ENCODE measurements at places on chromosomes 12 and 14. TPM values are rescaled to one million over a fixed set of nuclear protein-coding genes. Genes with fewer than 3 reads are reported as not detected.
A peak's percentile ranks its signal among the peaks of the same experiment; 100 is the strongest.

- DNase-seq, result no peak
Measured at GRCh38 chr14:27148143-27148542, 550.3 kb upstream of the NOVA1 start.

DNA sequence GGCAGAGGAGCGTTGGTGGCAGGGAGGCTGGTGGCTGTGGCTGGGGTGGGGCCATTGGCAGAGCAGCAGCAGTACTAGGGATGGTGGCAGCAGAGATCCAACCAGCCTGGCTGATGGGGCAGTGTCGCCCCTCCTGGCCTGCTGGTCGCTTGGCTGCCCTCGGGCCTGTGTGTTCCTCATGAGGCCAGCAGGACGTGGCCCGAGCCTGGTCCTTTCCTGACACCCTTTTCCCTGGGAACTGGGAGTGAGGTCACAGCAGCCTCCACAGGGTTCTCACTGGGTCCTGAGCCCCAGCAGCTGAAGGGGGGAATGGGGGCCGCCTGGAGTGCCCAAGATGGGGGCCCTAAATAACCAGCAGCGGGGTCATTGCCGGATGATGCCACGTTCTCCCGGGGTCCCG is 46.1 kb downstream of the KIF26A start:
- no peak for DNase-seq

DNA sequence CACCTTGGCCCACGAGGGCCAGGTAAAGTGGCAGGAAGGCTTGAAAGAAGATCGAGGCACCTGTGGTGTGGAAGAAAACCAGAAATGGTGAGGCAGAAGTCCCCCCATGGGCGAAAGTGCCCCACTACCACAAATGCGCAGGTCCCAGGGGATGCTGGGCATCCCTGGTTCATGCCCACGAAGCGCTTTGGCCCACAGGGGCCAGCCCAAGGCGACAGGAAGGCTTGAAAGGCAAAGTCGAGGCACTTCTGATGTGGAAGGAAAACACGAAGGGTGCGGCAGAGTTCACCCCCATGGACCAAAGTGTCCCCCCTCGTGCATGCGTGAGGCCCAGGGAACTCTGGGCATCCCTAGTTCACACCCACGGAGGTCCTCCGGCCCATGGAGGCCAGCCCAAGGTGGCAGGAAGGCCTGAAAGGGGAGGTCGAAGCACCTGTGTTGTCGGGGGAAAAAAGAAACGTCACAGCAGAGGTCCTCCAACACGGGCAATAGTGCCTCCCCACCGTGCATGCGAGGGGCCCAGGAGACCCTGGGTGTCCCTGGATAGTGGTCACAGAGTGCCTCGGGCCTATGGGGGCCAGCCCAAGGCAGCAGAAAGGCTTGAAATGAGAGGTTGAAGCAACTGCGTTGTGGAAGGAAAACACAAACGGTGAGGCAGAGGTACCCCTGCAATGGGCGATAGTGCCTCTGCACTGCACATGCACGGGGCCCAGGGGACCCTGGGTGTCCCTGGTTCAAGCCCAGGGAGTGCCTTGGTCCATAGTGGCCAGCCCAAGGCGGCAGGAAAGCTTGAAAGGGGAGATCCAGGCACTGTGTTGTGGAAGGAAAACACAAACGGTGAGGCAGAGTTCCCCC is 373.9 kb downstream of the ALG10 start:
- DNase-seq, result peak; percentile 11

DNA sequence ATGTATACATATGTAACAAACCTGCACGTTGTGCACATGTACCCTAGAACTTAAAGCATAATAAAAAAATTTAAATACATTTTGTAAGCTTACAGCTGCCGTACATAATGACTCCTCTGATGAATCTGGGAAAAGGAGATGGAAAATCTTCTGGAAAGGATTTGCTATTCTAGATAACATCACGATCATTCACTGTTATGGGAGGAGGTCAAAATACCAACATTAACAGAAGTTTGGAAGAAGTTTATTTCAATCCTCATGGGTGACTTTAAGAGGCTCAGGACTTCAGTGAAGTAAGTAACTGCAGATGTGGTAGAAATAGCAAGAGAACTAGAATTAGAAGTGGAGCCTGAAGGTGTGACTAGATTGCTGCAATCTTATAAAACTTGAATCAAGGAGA is 172.2 kb downstream of the SLC16A7 start:
- no peak for DNase-seq

GRCh38 chr14:53192052-53192760 is 39.1 kb upstream of the DDHD1 start:
- DNase-seq, result no peak

GRCh38 chr12:75908961-75909605 is 122.5 kb downstream of the PHLDA1 start:
- DNase-seq, result peak; percentile 86

- no peak for DNase-seq
Measured at GRCh38 chr14:51784466-51784865, 75.9 kb upstream of the GNG2 start.

DNA sequence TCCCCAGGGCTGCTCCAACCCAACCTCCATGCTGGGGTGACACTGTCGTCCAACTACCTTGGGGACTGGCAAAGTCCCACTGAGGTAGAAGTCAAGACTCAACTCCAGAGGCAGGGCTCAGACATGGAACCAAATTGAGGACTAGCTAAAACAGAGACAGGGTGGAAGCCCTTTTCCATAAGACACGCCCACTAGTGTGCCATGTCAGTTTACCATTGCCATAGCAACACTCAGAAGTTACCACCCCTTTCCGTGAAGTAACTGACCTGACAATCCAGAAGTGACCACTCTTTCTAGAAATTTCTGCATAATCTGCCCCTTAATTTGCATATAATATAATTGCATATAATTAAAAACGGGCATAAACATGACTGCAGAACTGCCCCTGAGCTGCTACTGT is 409.6 kb downstream of the MED13L start:
- DNase-seq, result no peak

- DNase-seq, result peak; percentile 40
Measured at GRCh38 chr12:92987846-92988621, 58.9 kb upstream of the EEA1 start.

GRCh38 chr12:40742041-40742440 is 49.8 kb downstream of the CNTN1 start:
- DNase-seq, result no peak

GRCh38 chr12:60191676-60192359 is 596.0 kb downstream of the SLC16A7 start:
- no peak for DNase-seq

GRCh38 chr14:35222872-35223466 is 69.2 kb upstream of the PSMA6 start:
- no peak for DNase-seq

DNA sequence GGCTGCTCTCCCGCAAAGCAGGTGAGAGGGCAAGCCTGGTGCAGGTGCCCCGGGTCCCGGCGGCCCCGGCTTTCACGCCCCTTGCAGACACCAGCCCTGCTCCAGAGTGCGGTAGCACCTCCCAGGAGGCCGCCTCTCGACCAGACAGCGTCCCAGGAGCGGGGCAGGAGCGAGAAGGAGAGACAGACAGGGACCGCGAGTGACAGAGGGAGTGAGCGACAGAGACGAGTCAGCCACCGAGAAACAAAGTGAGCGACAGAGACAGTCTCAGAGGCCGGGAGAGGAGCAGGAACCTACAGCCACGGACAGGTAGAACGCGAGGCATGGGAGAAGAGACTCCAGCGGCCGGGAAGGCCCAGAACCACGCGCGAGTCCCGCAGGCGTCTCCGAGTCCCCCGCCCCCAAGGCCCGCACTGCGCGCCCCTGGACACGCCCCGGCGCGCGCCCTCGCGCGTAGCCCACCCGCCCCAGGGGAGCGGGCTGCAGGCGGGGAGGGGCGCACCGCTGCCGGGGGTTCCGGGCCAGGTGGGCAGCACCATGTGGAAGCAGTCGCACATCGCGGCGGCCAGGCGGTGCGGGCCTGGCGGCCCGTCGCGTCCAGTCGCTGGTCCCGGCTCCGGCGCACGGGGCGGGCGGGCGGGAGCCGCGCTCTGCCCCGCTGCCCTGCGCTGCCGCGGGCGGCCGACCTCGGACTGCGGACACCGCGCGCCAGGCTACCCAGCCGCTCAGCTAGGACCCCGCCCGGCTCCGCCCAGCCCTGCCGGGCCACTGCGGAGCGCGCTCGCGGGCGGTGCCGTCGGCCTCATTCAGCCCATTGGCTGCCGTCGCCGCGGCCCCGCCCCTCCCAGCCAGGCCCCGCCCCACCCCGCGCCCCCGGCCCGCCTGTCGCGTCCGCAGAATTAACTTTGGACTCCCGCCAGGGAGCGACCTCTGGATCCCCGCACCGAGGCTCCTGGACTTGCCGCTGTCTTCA is at the start of gene AHNAK2:
AHNAK2 (minus strand) TSS at position 694 of the 973 bp plus-strand sequence; CDS start at position 557, 137 bp downstream.
- peak; percentile 89 for DNase-seq

DNA sequence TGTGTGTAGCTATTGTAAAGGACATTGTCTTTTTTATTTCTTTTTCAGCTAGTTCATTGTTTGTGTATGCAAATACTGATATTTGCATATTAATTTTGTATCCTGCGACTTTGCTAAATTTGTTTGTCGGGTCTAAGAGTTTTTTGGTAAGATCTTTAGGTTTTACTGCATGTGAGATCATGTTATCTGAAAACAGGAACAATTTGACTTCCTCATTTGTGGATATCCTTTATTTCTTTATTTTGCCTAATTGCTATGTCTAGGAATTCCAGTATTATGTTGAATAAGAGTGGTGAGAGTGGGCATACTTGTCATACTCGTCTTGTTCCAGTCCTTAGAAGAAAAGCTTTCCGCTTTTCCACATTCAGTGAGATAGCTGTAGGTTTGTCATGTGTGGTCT is 28.8 kb downstream of the SIX4 start:
- DNase-seq, result no peak

- no peak for DNase-seq
Measured at GRCh38 chr12:95105540-95105939, 32.1 kb upstream of the NR2C1 start.

- no peak for DNase-seq
Measured at GRCh38 chr12:126418400-126418799, 1353.2 kb downstream of the AACS start.

- DNase-seq, result peak; percentile 58
Measured at GRCh38 chr12:68746572-68747180, 700 bp downstream of the SLC35E3 start.

- no peak for DNase-seq
Measured at GRCh38 chr14:101624536-101624935, 63.2 kb downstream of the DIO3 start.

DNA sequence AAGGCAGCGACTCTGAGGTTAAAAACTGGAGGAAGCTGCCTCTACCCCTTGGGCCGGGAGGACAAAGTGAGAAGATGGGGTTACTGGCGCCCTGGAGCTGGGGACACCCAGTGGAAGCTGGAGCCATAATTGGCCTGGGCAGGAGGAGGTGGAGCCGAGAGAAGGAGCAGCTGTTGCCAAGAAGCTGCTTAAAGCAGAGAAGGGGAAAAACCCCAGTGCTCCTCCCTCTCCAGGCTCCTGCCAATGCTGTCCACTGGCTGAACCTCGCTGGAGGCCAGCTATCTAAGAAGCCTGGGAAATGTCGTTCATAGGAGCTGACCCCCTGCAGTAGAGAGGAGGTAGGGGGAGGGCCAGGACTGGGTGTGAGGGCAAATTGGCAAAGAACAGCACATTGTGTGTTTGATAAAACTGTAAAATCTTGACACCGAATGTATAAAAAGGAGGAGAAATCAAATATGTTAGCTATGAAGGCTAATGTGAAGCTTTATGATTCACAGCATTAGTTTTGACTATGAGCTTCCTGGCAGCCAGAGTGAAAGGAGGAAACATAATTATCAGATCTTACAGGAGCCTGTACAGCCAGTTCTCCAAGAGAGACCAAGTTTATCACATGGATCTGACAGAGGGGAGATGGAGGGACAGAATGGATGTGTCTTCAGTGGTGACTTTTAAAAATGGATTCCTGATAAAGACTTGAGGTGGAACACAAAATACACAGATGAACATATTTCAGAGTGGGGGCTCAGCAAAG is 9.5 kb downstream of the HHIPL1 start:
- DNase-seq, result peak; percentile 62

DNA sequence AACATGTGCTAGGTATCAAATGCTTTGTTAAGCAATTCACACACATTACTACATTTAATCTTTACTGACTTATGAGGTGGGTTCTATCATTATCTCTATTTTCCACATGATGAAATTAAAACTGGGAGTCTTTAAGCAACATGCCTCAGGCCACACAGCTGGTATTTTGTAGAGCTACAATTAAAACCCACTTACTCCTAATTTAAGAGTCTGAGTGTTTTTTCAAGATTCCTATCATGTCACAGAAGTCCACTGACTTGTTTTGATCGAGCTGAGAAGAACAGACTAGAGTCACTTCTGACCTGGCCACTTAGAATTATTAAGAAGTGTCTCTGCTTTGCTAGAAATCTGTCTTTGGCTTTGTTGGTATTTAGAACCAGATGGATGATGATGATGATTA is 670.7 kb downstream of the NRXN3 start:
- no peak for DNase-seq

DNA sequence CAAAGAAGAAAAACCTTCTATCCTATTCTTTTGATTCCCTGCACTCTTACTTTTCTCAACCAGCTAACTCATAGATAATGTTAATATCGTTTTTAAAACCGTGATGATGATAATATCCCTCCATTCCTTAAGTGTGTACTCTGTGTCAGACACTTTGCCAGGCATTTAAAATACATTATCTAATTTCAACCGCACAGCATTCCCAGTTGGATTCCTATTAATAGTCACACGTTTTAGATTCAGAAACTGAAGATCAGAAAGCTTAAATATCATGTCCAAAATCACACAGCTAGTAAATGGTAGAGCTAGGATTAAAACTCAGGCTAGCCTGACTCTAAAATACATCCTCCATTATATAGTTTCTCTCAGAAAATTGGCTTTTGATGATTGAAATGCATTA is 366.0 kb downstream of the NELL2 start:
- no peak for DNase-seq

- DNase-seq, result peak; percentile 61
Measured at GRCh38 chr14:64501411-64502171, 2.0 kb downstream of the ZBTB25 start.

HIF1A gene
- 55.0 TPM for total RNA-seq

SLC7A7 gene
- 4.7 TPM for total RNA-seq

SLC38A4 gene
- total RNA-seq, result 2.1 TPM

DPY19L2 gene
- 51.0 TPM for total RNA-seq

TRPV4 gene
- 0.25 TPM for total RNA-seq

GPRC5D gene
- not detected for total RNA-seq

C12orf57 gene
- total RNA-seq, result 238 TPM

OTX2 gene
- total RNA-seq, result not detected

DCAF4 gene
- total RNA-seq, result 8.4 TPM

STAC3 gene
- total RNA-seq, result 1.4 TPM

FGD4 gene
- 21.7 TPM for total RNA-seq

PLEKHD1 gene
- total RNA-seq, result 0.37 TPM

MRPL51 gene
- total RNA-seq, result 275 TPM
